ENCODE measurements at places on chromosomes 2 and 18.

DNA sequence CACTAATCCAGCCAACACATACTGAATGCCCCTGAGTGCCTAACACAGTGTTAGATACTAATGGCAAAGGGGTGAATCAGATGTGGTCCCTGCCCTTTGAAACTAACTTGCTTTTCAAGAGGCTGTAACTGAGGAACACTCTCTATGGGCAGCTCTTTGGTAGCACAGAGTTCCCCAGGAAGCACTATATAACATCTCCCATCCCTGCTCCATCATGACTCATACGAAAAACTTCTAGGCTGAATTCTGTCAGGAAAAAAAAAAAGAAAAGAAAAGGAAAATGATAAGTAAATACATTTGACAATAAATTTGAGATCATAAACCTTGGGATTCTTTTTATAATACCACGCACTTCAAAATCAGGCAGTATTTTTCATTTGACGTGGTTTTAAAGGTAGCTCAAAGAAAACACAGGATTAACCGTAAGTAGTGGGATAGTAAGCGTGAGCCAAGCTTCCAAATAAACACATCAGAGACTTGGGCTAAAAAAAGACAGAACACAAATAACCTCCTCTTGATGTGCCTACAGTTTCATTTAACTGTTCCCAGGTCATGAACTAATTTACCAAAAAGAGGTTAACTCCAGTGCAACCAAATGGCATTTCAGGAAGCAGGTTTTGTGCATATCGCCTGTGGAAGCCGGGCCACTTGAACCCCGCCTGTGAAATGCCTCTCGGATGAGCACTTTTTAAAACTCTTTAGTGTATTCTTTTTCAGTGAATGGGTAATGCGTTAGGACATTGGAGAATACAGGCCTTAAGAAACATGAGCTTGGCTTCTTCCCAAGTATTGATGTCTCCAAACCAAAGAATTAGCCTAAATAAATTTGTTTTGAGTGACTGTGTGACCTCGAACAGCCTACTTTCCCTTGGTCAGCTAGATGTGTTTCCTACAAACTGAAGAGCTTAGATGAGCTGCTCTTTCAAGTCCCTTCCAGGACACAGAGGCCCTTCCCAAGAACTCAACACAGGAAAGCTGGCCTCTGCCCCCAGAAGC is 42.0 kb downstream of the RDH14 start:
- no peak for DNase-seq

DNA sequence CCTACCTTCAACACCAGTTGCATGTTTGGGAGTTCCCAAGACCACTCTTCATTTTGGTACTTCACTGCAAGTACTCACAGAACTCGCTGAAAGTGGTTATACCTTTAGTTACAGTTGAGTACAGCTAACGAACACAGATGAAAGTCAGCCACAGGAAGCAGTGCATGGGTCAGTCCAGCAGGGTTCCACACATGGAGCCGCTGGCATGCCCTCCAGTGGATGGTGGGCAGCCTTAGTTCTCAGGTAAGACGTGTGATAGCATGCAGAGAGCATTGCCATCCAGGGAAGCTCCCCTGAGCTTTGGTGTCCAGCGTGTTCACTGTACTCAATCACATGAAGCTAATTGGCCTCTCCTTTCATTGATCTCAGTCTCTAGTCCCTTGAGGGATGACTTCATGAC is 815.3 kb downstream of the RNF144A start:
- DNase-seq, result no peak

DNA sequence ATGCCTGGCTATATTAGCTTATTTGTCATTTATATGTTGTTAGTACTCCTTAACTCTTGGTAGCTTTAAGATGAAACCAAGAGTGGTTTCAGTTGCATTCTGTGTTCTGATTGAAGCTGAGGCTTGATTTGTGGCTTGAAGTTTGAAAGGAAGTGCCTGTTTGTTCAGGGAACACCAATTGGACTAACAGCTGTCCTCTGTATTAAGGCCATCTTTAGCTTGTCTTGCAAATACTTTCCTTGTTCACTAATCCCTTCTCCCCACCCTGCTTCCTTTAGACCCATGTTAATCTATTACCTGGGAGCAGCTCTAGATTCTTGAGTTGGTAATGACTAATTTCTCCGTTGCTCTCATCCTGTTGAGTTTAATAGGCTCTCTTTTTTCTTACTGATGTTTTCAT is 13.4 kb downstream of the ITGA6 start:
- DNase-seq, result no peak

- DNase-seq, result no peak
Observed at GRCh38 chr2:88074854-88075292, 7.2 kb downstream of the SMYD1 start.

DNA sequence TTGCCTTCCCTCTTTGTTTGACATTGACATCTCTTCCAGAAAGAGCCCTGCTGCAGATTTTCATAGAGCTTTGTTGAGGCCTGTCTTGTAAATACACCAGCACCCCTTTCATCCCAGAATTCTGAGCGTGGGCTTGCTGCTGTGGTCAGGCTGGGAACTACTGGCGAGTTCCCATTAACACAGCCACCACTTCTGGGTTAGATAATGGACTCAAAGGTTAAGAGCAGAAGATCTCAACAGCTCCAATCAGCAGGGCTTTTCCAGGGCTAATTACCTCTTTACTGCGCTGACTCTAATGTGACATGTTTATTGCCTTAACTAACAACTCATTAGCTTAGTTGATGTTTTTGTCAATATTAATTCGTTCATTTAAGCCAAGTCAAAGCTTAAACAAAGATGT is 235.9 kb upstream of the BOD1L2 start:
- DNase-seq, result no peak

All from CD4-positive, alpha-beta T cell treated with Interleukin-17A for 4 hours (primary cell).